ENCODE measurements at places on chromosomes 13 and 19. TPM values are rescaled to one million over a fixed set of nuclear protein-coding genes. Genes with fewer than 3 reads are reported as not detected.
A peak's percentile ranks its signal among the peaks of the same experiment; 100 is the strongest.

DNA sequence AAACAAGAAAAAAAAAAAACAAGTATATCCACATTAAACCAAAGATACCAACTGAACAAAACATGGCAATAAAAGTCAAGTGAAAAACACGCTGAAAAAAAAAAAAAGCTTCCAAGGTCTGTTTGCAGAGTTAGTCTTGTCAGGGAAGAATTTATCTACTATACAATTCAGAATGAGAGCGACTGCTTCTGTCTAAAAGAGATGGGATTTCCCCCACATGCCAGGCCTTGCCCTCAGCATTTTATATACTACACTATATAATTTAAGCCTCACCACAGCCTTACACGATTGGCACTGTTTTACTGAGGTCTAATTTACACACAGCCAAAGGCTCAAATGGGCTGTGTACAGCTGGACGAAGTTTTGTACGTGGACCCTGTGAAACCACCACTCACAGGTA lies 67.3 kb downstream of the FOXO1 start:
- DNase-seq, result no peak

- DNase-seq, result peak; percentile 33
Observed at GRCh38 chr13:40666933-40667621, 636 bp upstream of the FOXO1 start.

DNA sequence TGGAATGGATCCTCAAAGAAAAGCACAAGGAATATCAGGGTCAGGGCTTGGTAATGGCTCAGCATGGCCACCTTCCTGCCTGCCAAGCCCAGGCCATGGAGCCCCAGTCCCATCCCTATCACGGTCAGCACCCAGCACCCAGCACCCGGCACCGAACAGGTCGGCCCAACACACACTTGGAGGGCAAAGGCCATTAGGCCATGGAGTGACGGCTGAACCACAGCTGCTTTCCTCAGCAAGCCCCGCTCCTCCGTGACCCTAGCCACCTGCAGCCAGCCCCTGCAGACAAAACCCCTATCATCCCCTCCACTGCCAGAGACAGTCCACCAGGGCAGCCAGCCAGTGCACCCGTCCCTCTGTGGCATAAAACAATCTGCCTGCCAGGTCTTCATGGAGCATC lies 20.6 kb downstream of the PEPD start:
- DNase-seq, result peak; percentile 2

DNA sequence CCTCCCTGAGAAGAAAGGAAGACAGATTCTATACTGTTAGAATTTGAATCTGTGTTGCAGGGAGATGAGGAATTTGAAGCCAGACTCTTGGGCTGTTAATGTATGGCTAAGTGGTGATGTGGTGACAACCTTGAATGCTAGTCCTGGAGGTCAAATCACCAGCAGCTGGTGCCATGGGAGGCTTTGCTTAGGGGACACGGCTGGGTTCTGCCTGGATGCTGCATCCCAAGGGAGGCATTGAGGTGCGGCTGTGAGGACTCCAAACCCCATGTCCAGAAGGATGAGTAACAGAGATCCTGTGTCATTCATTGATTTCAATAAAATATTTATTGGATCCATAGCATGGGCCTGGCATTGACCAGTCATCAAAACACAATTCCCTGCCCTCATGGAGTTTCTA lies 42.3 kb downstream of the RFX2 start:
- DNase-seq, result no peak

GRCh38 chr13:65414187-65414586 lies 1815.9 kb downstream of the PCDH9 start:
- no peak for DNase-seq

DNA sequence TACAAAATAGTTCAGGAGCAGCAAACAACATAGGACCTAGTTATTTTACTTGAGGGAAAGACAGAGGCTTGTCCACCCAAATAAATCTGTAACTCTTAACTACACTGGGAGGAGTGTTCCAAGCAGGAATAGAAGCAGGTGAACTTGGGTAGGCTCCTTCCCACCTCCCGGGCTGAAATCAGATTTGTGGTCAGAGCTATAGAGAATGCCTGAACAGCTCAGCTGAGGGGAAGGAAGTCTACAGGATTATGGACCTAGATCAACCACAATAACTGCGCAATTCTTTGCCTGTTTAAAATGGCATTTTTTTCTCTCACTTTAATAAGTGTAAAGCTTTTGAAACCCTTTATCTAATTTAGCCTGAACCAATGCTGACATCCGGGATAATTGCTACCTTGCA lies 73.5 kb upstream of the IRS2 start:
- no peak for DNase-seq

- DNase-seq, result no peak
Observed at GRCh38 chr13:44932171-44932849, 57.0 kb downstream of the NUFIP1 start.

- no peak for DNase-seq
Observed at GRCh38 chr19:47581605-47582319, 8.8 kb upstream of the ZNF541 start.

DNA sequence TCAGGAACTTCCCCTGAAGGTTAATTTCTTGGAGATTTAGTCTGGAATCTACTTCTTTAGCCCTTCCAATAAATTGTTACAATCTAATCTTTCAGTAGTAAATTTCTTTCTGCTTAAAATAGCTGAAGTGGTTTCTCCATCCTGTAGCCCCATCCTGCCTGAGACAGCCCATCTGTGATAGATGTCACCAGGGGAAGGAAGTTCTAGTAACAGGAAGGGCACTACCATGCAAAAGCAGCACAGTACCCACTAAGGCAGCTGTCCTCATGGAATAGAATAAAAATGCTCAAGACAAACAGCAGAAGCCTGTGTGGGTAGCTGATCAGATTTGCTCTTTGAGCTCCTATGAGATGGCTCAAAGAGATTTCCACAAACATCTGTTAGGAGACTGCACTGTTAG lies 1036.5 kb downstream of the SLITRK5 start:
- DNase-seq, result no peak

DNA sequence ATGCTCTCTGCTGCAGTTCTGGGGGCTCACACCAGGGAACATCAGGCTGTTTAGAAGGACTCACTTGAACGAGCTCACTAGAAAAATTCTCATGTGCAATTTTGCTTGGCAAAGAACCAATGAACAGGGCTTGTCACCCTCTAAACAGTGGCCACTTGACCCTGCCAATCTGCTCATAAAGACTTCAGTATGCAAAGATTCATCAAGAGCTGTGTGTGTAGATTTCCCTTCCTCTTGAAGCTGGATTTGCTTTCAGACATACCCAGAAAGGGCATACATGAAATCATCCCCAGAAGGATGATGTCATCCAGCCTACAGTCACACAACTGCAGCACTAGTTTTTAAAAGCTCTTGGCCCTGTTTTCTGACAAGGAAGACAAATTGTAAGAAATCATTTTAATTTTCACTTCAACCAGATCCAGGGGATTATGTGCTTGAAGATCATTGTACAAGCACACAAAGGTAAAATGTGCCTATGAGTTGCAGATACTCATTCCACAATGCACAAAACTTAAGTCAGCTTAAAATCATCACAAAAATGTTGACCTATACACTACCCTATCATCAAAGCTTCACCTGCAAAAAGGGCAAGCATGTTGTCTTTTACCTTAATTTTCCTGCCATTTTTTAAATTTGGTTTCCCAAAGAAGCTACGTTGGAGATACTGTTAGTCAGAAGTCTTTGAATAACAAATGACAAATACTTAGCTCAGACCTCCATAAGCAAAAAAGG lies 5.2 kb upstream of the STK24 start:
- DNase-seq, result no peak

DNA sequence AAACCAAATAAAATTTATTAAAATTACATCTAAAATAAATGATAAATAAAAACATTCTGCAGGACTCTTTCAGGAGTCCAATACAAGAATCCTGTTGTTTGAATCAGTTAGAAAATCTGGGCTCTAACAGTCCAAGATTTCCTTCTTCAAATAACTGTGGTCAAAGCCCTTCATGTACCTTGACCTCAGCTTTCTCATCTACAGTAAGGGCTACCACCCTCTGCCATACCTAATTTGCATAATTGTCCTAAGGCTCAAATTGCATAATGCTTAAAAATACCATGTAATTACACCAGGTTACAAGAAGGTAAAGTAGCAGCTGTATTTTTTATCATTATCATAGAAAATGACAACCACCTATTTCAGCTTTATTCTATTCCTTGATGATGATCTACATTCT lies 54.3 kb downstream of the XPO4 start:
- no peak for DNase-seq

DNA sequence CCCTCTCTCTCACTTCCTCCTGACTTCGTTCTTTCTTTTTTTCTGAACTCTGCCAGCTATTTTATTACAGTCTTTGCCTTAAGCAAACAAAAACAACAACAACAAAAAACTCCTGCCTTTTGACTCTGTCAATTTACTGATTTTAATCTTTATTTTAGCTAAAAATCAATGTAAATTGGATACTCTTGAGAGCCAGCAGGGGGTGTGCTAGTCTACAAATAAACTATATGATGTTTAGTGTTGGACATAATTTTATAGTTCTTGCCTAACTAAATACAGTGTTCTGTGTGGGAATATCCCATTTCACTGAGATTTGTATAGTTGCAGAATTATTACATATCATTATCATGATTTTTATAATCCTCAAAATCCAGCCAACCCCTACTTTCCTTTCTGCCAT lies 1199.9 kb upstream of the SPRY2 start:
- no peak for DNase-seq

GRCh38 chr19:36032251-36033104 lies at the start of gene CLIP3:
TSS of gene CLIP3 (minus strand) at chr19:36032873. CDS start at chr19:36032357, 516 bp downstream.
- DNase-seq, result peak; percentile 67

DNA sequence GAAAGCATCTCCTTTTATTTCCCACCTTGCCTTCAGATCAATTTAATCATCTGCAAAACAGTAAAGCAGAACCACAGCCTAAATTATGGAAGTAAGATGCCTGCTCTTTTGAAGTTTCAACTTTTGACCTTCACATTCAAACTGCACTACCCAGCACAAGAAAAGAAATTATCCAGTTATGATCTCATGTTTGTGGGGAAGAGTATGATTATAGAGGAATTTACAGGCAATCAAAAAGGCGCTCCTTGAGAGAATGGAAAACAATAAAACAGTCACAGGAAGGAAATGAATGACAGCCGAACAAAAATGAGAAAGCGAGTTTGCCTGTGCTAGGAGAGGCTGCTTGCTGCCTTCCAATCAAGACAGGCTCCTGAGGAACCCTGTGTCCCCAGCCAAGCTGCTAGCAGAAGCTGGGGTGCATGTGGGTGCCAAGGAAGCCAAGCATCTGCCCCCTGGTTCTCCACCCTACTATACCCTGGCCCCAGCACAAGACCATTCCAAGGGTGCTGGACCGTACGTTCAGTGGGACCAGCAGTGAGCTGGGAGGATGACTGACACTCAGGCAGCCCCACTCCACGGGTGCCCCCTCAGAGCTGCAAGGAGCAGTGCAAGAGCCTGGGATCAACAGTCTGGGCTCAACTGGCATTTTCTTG lies 47.8 kb downstream of the PEPD start:
- DNase-seq, result no peak

KLF1 gene
- total RNA-seq, result not detected

PROSER3 gene
- total RNA-seq, result 45.1 TPM

NTN5 gene
- 7.3 TPM for total RNA-seq

KCTD12 gene
- total RNA-seq, result 142 TPM

NUFIP1 gene
- total RNA-seq, result 9.9 TPM

KIR3DL2 gene
- total RNA-seq, result not detected

EBI3 gene
- total RNA-seq, result 0.68 TPM

CYP2F1 gene
- total RNA-seq, result not detected

PDX1 gene
- total RNA-seq, result not detected

COX7A1 gene
- not detected for total RNA-seq

Data from mesothelial cell of epicardium (in vitro differentiated cells).